Aortic smooth muscle cell (primary cell): ENCODE measurements at places on chromosomes 4 and X. TPM values are rescaled to one million over a fixed set of nuclear protein-coding genes. Genes with fewer than 3 reads are reported as not detected.

The NPY2R gene
- 117 and 139 TPM in 2 replicates for total RNA-seq

The GLOD5 gene
- total RNA-seq, result not detected in 2 replicates

The RAPGEF2 gene
- total RNA-seq, result 46.4 and 51.1 TPM in 2 replicates

The PCYT1B gene
- total RNA-seq, result 0.12 and 0.40 TPM in 2 replicates

The OTC gene
- total RNA-seq, result not detected in 2 replicates

The RAB33A gene
- total RNA-seq, result 0.53 and 0.93 TPM in 2 replicates

The UXT gene
- total RNA-seq, result 104 and 120 TPM in 2 replicates

The PPARGC1A gene
- total RNA-seq, result 0.25 and 1.5 TPM in 2 replicates

The RBM47 gene
- 0.25 and 0.40 TPM in 2 replicates for total RNA-seq

The TSR2 gene
- 18.4 and 19.8 TPM in 2 replicates for total RNA-seq

The STARD8 gene
- 3.2 and 3.3 TPM in 2 replicates for total RNA-seq

The FGFR3 gene
- total RNA-seq, result 0.31 and 0.92 TPM in 2 replicates

The TCEAL5 gene
- not detected in 2 replicates for total RNA-seq

The FHIP1A gene
- under 0.01 TPM in 1 of 2 replicates, not detected in the other for total RNA-seq

The PARM1 gene
- total RNA-seq, result 3.2 and 7.8 TPM in 2 replicates

The ETNPPL gene
- total RNA-seq, result 0.26 TPM in 1 of 2 replicates, not detected in the other

The CLDN22 gene
- total RNA-seq, result not detected in 2 replicates

The INTS6L gene
- 2.5 and 3.1 TPM in 2 replicates for total RNA-seq

The PDE5A gene
- total RNA-seq, result 58.8 and 146 TPM in 2 replicates

The MTMR8 gene
- 0.87 and 1.1 TPM in 2 replicates for total RNA-seq

The NEUROG2 gene
- total RNA-seq, result not detected in 2 replicates

The PLS3 gene
- 647 and 974 TPM in 2 replicates for total RNA-seq

The MYL5 gene
- 18.9 and 27.5 TPM in 2 replicates for total RNA-seq

The IRS4 gene
- not detected in 2 replicates for total RNA-seq

The CLNK gene
- total RNA-seq, result not detected in 2 replicates

The PAGE1 gene
- total RNA-seq, result not detected in 2 replicates

The HTN1 gene
- total RNA-seq, result not detected in 2 replicates

The UCP1 gene
- not detected in 2 replicates for total RNA-seq

The VEGFC gene
- total RNA-seq, result 42.1 and 44.5 TPM in 2 replicates

The NMU gene
- not detected in 2 replicates for total RNA-seq

The HPGD gene
- 0.13 and 0.50 TPM in 2 replicates for total RNA-seq

The SPANXN3 gene
- total RNA-seq, result not detected in 2 replicates

The GPRIN3 gene
- 0.19 and 0.53 TPM in 2 replicates for total RNA-seq

The SPIN2A gene
- total RNA-seq, result 0.53 and 0.56 TPM in 2 replicates

The NEIL3 gene
- 5.8 and 6.6 TPM in 2 replicates for total RNA-seq

The BRS3 gene
- not detected in 2 replicates for total RNA-seq

The CYLC1 gene
- not detected in 2 replicates for total RNA-seq

The MAGEB2 gene
- not detected in 2 replicates for total RNA-seq

The CXorf51B gene
- not detected in 2 replicates for total RNA-seq

The CXCL11 gene
- under 0.01 TPM in 1 of 2 replicates, not detected in the other for total RNA-seq

The VCX gene
- not detected in 2 replicates for total RNA-seq

The ASB5 gene
- total RNA-seq, result not detected in 2 replicates

The RASSF6 gene
- total RNA-seq, result 0.13 TPM in 1 of 2 replicates, not detected in the other

The PLAC8 gene
- not detected in 2 replicates for total RNA-seq

The ADGRL3 gene
- total RNA-seq, result 0.06 and 3.0 TPM in 2 replicates

The VCX2 gene
- not detected in 2 replicates for total RNA-seq

The HCFC1 gene
- total RNA-seq, result 11.8 and 12.7 TPM in 2 replicates

The CASP3 gene
- total RNA-seq, result 34.3 and 51.9 TPM in 2 replicates

The USP17L29 gene
- total RNA-seq, result not detected in 2 replicates

The RUFY3 gene
- total RNA-seq, result 32.0 and 48.2 TPM in 2 replicates

The PCDH11X gene
- total RNA-seq, result 0.19 TPM in 1 of 2 replicates, not detected in the other

The CLTRN gene
- under 0.01 and 0.06 TPM in 2 replicates for total RNA-seq

The MAGEA8 gene
- total RNA-seq, result not detected in 2 replicates

The CT45A10 gene
- total RNA-seq, result not detected in 2 replicates

The SLIT2 gene
- total RNA-seq, result 17.0 and 17.3 TPM in 2 replicates

The SETD7 gene
- 102 and 112 TPM in 2 replicates for total RNA-seq

The SATL1 gene
- not detected in 2 replicates for total RNA-seq

The PNMA6A gene
- total RNA-seq, result 0.53 and 0.62 TPM in 2 replicates

The CNKSR2 gene
- 1.5 and 2.9 TPM in 2 replicates for total RNA-seq
